H1 (cell line): ENCODE measurements at places on chromosomes 13 and 19.

DNA sequence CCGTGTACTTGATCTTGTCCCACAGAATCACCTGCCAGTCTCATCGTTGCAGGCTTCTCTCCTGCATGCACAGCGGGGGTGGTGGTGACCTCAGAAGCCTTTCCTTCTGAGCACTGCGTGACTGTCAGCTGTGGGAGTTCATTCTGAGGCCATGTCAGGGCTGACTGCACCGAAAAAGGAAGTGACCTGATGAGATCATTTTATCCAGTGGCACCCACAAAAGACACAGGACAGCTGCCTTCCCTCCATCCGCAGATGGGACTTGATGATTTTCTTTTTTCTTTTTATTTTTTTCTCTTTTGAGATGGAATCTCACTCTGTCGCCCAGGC is 89.7 kb downstream of the RAB20 start:
- no peak overlapping the region for H3K27ac ChIP-seq
- no peaks in the 10 kb centered on the region for H3K27me3 ChIP-seq

GRCh38 chr19:16041299-16041990 is 34.9 kb upstream of the TPM4 start:
- H3K36me3 ChIP-seq, result no peaks in the 10 kb centered on the region
- no peak overlapping the region for H3K4me3 ChIP-seq
- DNase-seq, result peak; percentile 99
- no peaks in the 10 kb centered on the region for H3K4me1 ChIP-seq
- no peak overlapping the region for H3K27ac ChIP-seq
- no peaks in the 10 kb centered on the region for H3K27me3 ChIP-seq

GRCh38 chr13:111855191-111855590 is 211.8 kb upstream of the SOX1 start:
- H3K36me3 ChIP-seq, result no peaks in the 10 kb centered on the region
- no peak overlapping the region for H3K4me3 ChIP-seq
- 0 out of 2 replicates have a peak, but pooled peaks cover 9% of the 10 kb centered on the region for H3K4me1 ChIP-seq
- DNase-seq, result no peak

DNA sequence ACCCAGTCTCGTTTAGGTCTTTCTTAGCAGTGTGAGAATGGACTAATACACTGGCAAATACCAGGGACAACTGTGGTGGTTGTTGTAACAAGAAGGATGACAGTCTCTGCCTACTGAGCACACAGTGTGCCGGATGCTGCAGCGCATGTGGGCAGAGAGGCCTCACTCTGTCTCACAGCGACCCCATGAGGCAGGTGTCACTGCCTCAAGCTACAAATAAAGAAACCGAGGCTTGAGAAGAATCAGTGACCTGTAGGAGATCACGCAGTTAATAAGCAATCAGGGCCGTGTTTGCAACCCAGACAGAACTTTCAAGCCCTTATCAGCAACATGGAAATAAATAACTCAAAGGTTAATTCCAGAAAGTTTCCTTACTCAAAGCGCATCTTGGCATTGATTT is 40.5 kb upstream of the GAS6 start:
- H3K36me3 ChIP-seq, result no peaks in the 10 kb centered on the region
- no peak for DNase-seq
- H3K4me1 ChIP-seq, result no peaks in the 10 kb centered on the region
- H3K4me3 ChIP-seq, result no peak overlapping the region
- H3K27ac ChIP-seq, result no peak overlapping the region
- H3K27me3 ChIP-seq, result no peaks in the 10 kb centered on the region

- DNase-seq, result no peak
- no peaks in the 10 kb centered on the region; the same call in 1 of the 2 replicates for H3K36me3 ChIP-seq
- H3K27me3 ChIP-seq, result peaks cover 1% of the 10 kb centered on the region
Observed at GRCh38 chr19:48249502-48250014, 6.2 kb downstream of the CARD8 start.

- no peaks in the 10 kb centered on the region for H3K36me3 ChIP-seq
- no peak overlapping the region for H3K4me3 ChIP-seq
- no peaks in the 10 kb centered on the region for H3K4me1 ChIP-seq
- no peaks in the 10 kb centered on the region for H3K27me3 ChIP-seq
- no peak for DNase-seq
Observed at GRCh38 chr13:43411741-43412140, 375.0 kb downstream of the ENOX1 start.

GRCh38 chr13:59176775-59177174 is 987.0 kb downstream of the DIAPH3 start:
- no peaks in the 10 kb centered on the region for H3K27me3 ChIP-seq
- H3K4me3 ChIP-seq, result no peak overlapping the region
- DNase-seq, result no peak

DNA sequence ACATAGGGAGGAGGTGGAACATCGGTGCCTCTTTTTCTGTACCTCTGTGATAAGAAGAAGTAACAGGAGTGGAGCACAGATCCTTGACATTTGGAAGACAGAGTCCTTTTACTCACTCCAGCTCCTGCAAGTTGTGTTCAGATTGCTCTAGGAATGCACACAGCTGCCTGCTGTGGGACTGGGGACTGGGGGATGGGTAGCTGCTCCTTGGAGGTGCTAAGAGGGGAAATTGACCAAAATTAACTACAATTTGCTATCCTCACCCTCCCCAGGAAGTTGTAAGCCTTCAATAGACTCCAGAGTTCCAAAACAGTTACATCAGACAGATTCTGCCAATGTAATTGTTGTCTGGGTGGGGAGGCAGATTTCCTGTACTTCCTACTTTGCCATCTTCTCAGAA is 317.9 kb downstream of the MTUS2 start:
- no peak overlapping the region for H3K27ac ChIP-seq
- no peaks in the 10 kb centered on the region for H3K27me3 ChIP-seq
- DNase-seq, result no peak
- H3K4me1 ChIP-seq, result no peaks in the 10 kb centered on the region
- H3K4me3 ChIP-seq, result no peak overlapping the region

GRCh38 chr13:66847541-66847940 is 382.6 kb downstream of the PCDH9 start:
- H3K4me3 ChIP-seq, result no peak overlapping the region
- H3K4me1 ChIP-seq, result no peaks in the 10 kb centered on the region
- H3K27me3 ChIP-seq, result no peaks in the 10 kb centered on the region

DNA sequence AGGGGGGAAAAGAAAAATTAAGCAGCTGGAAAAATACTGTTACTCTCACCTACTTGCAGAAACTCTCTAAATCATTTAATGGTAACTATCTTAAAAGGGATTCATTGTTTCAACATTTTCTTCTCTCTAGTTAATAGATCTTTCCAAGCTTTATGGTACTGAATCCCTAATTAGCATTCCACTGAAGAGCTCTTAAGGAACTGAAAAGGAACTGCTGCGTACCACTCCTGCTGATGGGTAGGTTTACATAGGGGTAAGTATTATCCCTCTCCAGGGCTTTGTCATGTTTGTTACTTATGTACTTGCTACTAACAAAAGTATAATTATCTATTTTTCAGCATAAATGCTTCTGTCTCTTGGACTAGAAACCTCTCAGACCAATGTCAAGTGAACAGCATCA is 12.5 kb downstream of the TEX30 start:
- H3K27me3 ChIP-seq, result no peaks in the 10 kb centered on the region
- DNase-seq, result no peak
- H3K4me3 ChIP-seq, result no peak overlapping the region
- H3K36me3 ChIP-seq, result no peaks in the 10 kb centered on the region

- H3K27me3 ChIP-seq, result no peaks in the 10 kb centered on the region
- no peak overlapping the region for H3K4me3 ChIP-seq
- no peaks in the 10 kb centered on the region for H3K4me1 ChIP-seq
- no peak overlapping the region for H3K27ac ChIP-seq
- no peak for DNase-seq
Observed at GRCh38 chr13:30679483-30680330, 55.6 kb upstream of the ALOX5AP start.

DNA sequence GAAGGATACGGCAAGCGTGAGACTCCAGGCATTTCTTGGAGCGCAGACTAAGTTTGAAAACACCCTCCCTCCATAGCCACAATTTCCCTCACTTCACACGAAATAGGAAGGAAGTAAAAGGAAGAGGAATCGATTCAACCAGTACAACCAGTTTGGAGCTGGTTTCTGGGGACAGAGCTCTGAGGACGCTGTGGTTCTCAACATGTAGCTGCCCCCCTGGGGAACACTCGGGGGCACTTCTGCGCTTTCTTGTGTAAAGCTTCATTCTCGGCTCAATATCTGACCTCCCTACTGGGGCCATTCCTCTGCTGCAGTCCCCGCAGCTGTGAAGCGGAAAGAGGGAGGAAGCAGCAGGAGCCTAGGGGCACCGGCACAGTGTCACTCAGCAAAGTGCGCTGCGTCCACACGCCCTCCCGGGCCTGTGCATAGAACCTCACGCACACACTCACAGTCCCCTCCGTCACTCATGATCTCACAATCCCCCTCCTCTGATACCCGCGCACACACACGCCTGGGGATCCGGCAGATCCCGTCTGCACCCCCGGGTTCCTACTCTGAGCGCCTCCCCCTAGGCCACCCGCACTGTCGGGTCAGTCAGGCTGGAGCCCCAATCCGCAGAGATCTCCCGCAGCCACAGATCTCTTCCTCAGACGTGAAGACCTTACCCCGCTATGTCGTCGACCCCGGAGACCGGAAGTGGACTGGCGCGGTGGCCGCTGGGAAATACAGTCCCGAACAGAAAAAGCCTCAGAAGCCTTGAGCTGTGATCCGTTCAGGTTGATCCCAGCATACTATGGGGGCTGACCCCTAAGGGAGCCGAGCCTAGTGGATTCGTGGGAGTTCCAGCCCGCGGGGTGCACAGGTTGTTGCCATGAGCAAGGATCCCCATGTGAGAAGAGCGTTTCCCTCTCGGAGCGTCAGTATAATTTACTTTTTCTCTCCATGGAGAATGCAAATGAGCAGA is at the start of gene ZNF780A:
ZNF780A (minus strand) TSS at position 703 of the 964 bp plus-strand sequence. CDS start 6,190 bp downstream, outside the sequence.
- H3K27ac ChIP-seq, result peak within 1 kb of the TSS; percentile 58
- no peaks in the 10 kb centered on the region; the same call in 1 of the 2 replicates for H3K27me3 ChIP-seq
- peak; percentile 88 for DNase-seq
- no peaks in the 10 kb centered on the region for H3K36me3 ChIP-seq
- peak within 1 kb of the TSS; percentile 92 for H3K4me3 ChIP-seq
- H3K4me1 ChIP-seq, result peaks cover 2% of the 10 kb centered on the region

- no peaks in the 10 kb centered on the region; the same call in 1 of the 2 replicates for H3K27me3 ChIP-seq
- H3K4me3 ChIP-seq, result no peak overlapping the region
- no peaks in the 10 kb centered on the region for H3K36me3 ChIP-seq
- DNase-seq, result no peak
Observed at GRCh38 chr13:20407759-20408158, 117.9 kb downstream of the CRYL1 start.

DNA sequence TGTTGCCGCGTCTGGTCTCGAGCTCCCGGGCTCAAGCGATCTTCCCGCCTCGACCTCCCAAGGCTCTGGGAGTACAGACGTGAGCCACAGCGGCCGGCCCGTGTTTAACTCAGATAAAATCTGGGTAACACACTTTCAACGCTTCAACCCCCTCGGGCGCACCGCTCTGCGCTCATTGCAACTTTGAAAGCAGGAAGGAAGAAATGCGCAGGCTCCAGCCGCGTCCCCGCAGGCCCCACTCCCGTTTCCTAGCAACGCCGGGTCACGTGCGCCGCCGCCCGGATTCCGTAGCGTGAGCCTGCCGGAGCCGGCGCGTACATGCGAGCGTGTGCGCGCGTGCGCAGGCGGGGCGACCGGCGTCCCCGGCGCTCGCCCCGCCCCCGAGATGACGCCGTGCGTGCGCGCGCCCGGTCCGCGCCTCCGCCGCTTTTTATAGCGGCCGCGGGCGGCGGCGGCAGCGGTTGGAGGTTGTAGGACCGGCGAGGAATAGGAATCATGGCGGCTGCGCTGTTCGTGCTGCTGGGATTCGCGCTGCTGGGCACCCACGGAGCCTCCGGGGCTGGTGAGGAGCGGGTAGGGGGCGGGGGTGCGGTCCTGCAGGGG is at the start of gene BSG:
BSG (plus strand) TSS at position 457 of the 603 bp plus-strand sequence; CDS start at position 496, 39 bp downstream.
- H3K27me3 ChIP-seq, result 0 out of 2 replicates have a peak, but pooled peaks cover 3% of the 10 kb centered on the region
- H3K4me3 ChIP-seq, result peak within 1 kb of the TSS; percentile 93
- peaks cover 4% of the 10 kb centered on the region for H3K4me1 ChIP-seq

DNA sequence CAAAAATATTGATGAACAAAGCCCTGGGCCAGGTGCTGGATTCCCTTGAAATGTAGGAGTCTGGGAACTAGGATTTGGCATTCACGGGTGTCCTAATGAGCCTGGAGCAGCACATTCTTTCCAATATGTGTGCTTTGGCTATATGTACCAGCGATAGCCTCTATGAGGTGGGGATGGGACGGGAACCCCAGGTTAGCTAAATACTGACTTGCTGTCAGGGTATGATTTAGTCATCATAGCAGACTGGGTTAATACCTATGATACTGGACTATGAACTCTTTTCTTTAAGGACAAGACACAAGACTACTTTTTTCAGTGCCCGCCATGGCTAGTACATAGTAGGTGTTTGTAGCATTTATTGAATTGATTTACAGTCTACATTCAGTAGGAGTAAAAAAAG is 152.7 kb downstream of the KCNRG start:
- no peaks in the 10 kb centered on the region for H3K4me1 ChIP-seq
- H3K4me3 ChIP-seq, result no peak overlapping the region
- no peak for DNase-seq
- no peak overlapping the region for H3K27ac ChIP-seq

DNA sequence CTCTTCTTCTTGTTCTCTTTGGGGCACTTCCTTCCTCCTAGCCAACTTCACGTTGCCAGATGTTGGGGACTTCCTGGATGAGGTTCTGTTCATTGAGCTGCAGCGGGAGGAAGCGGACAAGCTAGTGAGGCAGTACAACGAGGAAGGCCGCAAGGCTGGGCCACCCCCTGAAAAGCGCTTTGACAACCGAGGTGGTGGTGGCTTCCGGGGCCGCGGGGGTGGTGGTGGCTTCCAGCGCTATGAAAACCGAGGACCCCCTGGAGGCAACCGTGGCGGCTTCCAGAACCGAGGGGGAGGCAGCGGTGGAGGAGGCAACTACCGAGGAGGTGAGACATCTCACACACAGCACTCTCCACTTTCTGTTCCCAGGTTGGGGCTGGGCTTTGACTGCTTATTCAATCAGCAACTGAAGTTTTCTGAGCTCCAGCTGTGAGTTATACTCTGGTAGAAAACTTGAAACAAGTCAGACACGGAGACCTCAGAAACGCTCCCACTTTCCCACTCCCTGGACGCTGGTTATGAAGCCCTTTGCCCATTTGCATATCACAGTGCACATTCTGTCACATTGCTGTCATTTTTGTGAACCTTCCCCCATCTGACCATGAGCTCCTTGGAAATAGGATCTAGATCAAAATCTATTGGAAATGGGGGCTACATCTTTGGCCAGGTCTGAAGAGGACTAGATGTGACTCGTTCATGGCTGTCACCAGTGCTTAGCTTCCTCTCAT is 7.2 kb upstream of the CCDC97 start:
- H3K36me3 ChIP-seq, result peaks cover 96% of the 10 kb centered on the region
- no peak overlapping the region for H3K27ac ChIP-seq
- no peaks in the 10 kb centered on the region for H3K4me1 ChIP-seq
- no peaks in the 10 kb centered on the region for H3K27me3 ChIP-seq
- no peak for DNase-seq
